NCI-H1105 (cell line): ENCODE measurements at places on chromosomes 2 and 18.

DNA sequence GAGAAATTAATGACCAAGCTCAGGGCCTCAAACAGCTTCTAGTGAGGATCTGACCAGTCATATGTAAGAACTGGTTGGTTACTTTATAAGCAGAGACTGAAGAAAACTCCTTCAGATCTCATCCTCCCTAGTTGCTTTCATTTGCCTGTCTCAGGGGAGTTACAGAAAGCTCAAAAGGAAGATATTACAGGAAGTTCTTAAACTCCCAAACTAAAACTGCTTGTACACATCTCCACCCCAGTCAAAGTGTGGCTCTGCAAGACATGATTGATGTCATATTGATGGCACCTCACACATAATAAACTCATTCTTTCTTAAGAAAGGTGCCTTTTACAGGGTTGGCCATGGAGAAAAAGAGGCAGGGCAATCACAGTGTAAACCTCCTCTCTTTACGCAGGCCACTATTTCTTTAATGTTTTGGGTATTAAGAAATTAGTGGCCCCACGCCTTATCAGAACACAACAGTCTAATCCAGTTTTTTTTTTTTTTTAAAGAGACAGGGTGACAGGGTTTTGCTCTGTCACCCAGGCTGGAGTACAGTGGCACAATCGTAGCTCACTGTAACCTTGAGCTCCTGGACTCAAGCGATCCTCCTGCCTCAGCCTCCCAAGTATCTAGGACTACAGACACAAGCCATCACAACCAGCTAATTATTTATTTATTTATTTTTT is 62.6 kb upstream of the STK17B start:
- no peak for DNase-seq

DNA sequence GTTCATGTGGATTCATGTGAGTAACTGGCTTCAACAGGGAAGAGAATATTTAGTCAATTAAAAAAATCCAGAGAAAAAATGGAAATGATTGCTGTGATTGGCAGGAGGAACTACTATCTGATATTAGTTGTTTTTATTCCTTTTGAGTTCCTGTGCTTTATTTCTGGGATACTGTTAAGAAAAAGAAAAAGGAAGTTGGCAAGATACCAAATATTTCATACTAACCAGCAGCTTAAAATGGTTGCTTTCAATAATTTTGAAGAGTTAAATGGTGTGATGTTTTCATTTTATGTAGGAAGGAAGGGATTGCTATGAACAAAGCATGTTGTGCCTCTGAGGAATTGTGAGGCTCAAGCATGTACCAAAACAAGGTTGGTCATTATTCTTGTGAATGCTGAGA is 8.1 kb upstream of the MTX2 start:
- no peak for DNase-seq

- no peak for DNase-seq
These were observed 46.7 kb upstream of the ITGA6 start for GRCh38 chr2:172380436-172381274.

GRCh38 chr2:47429795-47430194 is 26.8 kb downstream of the MSH2 start:
- DNase-seq = no peak

DNA sequence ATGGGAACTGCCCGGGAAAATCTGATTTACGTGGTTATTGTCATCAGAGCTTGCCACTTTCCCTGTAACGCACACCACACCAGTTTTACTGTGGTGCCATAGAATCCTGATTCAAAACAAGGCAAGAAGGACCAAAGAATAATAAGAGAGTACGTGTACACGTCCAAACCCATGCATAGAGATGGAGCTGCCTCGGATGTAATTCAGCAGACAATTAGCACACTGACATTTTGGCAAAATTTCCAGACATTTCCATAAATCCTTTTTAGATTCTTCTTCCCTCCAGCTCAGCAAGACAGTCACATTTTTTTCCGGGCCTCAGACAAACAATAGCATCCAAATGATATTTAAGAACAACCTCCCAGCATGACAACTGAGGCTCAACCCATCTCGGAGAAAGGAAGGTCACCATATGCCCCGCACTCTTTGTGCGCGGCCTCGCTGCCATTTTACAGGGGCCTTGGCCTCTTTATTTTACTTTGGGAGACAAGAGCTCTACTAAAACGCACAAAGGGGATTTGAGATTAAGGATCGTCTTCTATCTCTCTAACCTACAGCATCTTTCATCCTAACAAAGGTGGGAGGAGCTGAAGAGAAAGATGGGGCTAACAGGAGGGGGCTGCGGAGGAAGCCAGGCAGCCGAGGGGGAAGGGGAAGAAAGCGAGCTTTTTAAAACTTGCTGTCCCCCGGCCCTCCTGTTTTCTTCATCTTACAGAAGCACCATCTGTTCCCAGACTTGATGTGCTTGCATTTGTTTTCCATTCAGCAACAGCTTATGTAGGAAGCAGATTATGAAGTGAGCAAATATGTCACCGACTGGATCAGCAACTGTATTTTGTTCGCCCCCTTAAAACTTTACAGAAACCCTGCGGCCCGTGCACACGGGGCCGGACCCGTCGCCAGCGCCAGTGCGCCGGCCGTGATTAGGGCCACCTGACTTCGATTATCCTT is 61.0 kb downstream of the CDCA7 start:
- no peak for DNase-seq

DNA sequence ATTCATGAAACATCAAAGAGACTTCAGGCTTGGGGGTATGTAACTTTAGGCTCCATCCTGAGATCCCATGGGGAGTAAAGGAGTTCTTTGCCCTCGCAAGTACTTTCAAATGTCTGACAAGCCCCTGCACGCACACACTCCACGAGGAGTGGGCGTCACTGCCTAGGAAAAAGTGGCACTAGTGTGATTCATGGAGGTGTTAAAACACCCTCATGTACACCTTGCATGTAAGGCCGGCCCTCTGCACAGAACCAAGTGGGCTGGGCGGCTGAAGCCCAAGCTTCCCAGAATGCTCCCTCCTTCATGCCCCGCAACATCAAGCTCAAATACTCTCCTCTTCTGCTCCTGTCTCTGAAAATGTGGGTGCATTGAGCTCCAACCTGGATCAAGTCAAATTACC is 7.8 kb downstream of the HS1BP3 start:
- no peak for DNase-seq

- no peak for DNase-seq
These were observed 110.2 kb downstream of the MDH1 start for GRCh38 chr2:63698786-63699548.

- DNase-seq = no peak
These were observed 5.8 kb upstream of the MARCHF7 start for GRCh38 chr2:159706385-159706980.

DNA sequence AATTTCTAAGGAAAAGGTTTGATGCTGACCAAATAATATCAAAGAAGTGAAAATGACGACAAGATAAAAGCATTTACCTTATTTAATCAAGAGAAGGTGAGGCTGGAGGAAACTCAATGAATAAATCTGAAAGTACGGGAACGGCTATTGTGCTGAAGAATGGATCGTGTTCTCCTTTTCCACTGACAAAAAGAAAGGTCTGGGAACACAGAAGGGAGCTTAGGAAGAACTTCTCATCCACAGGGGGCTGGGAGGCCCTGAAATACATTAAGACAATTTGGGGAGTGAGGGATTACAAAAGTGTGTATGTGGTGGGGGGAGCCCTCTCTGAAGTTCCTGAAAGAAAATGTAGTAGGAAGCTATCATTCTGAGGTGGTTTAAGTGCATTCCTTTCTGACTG is 582.3 kb downstream of the SLC4A3 start:
- DNase-seq = no peak

GRCh38 chr2:212402316-212402715 is 136.3 kb downstream of the ERBB4 start:
- no peak for DNase-seq

GRCh38 chr2:233519787-233520611 is 46.6 kb downstream of the USP40 start:
- DNase-seq = no peak

DNA sequence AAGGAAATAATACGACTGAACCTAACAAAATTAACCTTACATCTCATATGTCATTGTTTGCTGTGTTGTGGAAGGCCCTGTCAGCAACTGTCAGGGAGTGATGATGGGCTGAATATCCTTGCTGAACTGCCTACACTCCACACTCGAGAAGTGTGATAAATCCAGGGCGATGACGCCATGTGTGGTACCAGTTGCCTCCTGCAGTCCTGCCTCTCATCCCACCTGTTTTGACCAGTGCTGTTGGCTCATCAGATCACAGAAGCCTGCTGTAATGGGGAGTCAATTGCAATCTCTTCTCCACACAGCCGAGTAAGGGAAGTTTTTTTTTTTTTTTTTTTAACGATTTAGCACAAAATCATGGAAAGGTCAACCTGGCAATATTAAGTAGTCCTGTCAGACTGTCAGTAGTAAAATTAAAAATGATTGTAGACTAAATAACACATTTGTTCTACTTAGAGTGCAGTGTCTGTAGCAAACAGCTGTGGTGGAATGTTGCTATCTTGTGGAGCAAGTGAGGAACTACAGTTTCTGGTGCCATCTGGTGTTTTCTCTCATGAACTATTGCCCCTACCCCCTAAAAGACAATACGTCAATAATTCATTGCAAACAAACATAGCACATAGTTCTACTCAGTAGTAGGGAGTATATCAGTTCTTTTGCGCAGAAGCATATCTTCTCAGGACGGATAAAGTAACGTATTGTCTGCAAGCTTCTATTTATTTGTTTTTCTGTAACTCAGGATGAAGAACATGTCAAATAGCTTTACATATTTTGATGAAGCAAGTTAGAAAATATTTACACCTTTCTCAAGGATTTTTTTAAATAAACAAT is 347.6 kb downstream of the CTNNA2 start:
- no peak for DNase-seq

- DNase-seq = no peak
These were observed 283.9 kb upstream of the FBXO11 start for GRCh38 chr2:48190230-48190629.

GRCh38 chr18:42028247-42028832 is 73.3 kb downstream of the PIK3C3 start:
- no peak for DNase-seq

DNA sequence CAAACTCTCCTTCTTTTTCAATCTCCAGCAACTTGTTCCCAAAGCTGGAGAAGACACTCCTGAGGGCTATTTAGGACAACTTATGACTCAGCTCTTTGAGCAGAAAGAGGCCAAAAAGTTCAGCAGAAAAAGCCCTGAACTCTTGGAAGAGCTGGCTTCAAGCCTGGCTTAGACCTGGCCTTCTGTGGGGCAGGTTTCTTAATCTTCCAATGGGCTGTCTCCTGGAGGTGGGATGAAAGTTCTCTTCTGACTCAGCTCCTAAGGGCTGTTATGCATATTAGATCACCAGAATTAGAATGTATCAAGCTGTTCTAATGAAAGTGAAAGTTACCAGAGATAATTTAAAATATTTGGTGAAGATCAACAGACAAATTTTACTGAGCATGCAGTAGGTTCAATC is 129.4 kb downstream of the RAD51AP2 start:
- DNase-seq = no peak

- DNase-seq = no peak
These were observed 48.8 kb downstream of the MAPRE2 start for GRCh38 chr18:35089891-35090550.

DNA sequence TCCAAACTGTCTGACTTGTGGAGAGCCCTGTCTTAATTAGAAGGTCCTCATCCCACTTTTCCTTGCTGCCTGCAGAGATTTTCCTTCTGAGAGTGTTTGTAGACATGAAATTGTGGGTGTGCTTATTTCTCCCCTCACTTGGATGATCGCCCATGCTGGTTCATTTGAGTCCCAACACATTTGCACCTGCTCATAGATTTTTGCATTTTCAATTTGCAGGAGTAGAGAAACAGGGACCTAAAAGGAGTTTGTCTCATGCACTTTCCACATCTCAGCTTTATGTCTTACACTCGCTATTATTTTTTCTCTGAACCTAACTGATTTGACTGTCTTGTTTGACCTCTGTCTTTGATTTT is 33.2 kb upstream of the FHL2 start:
- peak; percentile 23 for DNase-seq

DNA sequence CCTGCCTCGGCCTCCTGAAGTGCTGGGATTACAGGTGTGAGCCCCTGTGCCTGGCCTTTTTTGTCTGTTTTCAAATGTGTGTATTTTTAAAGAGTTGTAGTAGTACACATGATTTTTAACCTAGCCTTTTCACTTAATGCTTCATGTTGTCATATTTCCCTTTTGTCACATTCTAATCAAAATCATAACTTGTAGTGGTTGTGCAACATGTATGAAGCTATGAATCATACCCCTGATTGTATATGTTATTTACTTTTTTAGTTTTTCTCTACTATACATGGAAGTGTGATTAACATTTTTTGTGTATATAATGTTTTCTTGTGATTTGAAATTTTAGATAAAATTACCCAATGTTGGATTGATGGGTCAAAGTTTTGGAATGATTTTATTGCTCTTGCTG is 8.5 kb downstream of the GEN1 start:
- DNase-seq = no peak

- no peak for DNase-seq
These were observed 33.5 kb upstream of the OTOF start for GRCh38 chr2:26511466-26511865.

GRCh38 chr2:185188656-185189055 is 549.9 kb upstream of the FSIP2 start:
- DNase-seq = no peak

- DNase-seq = no peak
These were observed 198.2 kb downstream of the NDUFA10 start for GRCh38 chr2:239826786-239827522.

DNA sequence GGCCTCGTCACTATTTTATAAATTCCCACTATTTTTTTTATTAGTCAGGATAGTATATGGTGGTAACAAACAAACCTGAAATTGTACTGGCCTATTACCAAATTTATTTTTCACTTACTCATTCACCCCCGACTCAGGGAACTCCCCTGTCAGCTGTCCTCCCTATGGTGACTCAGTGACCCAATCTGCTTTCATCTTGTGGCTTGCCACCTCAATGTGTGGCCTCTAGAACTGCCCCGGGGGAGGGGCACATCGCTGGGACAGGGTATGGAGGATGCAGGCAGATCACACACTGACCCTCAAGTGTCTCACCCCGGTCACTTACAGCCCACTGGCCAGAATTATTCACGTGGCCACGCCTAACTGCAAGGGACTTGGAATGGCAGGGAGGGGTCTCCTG is 71.6 kb downstream of the ACTR2 start:
- DNase-seq = no peak

DNA sequence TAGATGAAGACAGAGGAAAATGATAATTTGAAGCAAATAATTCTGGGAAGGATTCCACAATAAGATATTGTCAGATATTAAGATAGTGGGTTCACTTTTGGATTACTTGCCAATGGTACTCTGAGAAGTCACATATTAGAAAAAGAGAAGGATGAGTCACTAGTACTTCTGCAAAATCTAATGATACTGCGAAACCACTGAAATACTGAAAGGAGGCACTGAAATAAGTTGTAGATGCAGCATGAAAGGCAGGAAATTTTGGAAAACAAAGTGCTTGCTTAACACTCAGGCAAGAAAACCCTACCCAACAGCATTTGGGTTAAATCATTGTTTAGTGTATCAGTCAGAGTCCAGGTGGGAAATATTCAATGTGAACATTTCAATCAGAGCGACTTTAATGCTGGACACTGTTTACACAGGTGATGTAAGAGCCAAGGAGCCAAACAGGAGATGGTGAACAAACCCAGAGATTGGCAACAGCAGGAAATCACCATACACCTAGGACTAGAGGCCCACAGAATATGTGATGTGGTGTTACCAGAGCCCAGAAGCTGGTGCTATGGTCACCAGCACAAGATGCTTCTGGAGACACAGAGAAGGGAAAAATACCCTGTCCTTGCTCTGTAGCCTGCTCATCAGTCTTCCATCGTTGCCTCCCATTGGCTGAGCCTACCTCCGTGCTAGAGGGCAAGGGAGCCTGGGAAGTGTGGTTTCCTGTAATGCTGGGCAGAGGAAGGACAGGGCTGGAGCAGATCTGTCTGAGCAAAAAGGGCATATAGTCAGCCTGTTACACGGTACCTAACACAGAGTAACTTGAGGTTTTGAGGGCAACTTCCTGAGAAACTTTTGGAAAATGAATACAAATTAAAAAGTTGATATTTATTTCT is 204.7 kb upstream of the ITGA4 start:
- DNase-seq = no peak
